ENCODE measurements at places on chromosomes 12 and 14.

- no peak for DNase-seq
Measured at GRCh38 chr14:37082449-37082848, 90.0 kb downstream of the SLC25A21 start.

GRCh38 chr12:58801986-58802385 lies 118.3 kb downstream of the LRIG3 start:
- no peak for DNase-seq

GRCh38 chr14:85175556-85175955 lies 354.4 kb upstream of the FLRT2 start:
- DNase-seq = no peak

DNA sequence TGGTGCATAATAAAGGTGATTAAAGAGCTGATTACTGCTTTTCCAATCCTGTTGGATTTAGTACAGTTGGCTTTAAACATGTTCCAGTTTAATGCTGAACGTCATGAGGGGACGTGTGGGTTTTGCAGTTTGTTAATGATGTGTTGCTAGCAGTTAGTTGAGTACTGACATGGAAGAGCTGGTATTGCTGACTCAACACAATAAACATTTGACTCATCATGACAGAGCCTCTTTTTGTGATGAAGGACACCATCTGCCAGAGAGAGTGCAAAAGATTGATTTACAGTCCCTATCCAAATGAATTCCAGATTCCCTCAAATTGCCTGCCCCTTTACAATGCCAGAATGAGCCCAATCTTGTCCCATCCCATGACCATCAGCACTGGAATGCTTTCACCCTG lies 346.2 kb upstream of the PRICKLE1 start:
- no peak for DNase-seq

GRCh38 chr14:58746261-58746660 lies 108.5 kb downstream of the DACT1 start:
- DNase-seq = no peak

GRCh38 chr14:60116181-60116580 lies 24.5 kb downstream of the PCNX4 start:
- DNase-seq = no peak

DNA sequence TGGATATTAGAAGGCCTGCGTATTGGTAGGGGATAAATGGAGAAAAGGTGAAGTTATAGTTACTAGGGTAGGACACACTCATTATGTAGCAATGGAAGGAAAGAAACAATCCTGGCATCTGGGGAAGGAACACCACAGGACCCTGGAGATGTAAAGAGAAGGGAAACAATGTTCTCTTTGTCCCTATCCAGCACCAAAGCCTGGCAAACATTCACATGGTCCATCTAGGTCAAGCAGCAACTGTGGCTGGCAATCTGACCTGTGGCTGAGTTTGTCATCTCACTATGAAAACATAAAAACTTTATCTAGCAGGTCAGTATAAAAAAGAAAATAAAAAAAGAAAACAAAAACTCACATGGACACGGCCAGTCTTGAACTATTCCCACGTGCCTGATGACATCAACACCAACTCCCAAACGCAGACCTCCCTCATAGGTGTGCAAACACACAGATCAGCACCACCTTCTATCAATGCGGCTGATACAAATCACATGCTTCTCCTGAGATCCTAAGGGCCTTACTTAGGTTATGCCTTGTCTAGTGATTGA lies 2.6 kb downstream of the POMT2 start:
- no peak for DNase-seq

DNA sequence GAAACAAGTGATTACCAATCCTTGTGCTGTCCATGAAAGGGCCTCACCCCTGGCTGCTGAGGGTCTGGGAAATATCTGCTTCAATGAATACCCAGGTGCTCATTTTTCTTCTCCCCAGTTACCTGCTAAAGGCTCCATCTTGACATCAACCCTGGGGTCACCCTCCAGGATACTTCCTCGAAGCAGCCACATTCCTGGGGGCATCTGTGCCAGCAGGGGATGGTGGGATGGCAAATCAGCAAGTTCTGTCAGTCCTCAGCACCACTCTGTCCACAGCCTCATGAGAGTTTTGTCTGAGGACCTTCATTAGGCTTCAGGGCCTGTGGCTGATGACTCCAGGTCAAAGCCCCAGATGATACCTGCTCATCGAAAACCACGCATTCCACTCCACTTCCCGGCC lies 124.8 kb downstream of the ZFP36L1 start:
- no peak for DNase-seq

- no peak for DNase-seq
Measured at GRCh38 chr12:108297895-108298760, 41.0 kb downstream of the CMKLR1 start.

All from effector memory CD8-positive, alpha-beta T cell (primary cell).